AG08395 (cell line): ENCODE measurements at places on chromosomes 4 and X.

DNA sequence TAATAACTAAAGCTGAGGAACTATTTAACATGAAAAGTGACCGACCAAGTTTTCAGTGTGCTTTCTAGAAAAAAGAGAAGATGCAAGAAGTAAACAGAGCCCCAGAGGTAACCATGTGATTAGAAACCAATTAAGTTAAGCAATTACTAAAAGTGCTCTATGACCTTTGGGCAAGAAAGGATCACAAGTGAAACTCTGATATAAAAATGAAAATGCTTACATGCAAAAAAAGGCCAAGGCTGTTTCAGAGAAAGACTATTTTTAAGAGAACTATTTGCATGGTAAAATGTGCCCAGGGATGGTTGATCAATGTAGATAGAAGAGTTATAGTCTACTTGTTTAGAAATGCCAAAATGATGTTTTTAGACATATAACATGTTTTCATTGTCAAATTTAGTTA is 22.0 kb downstream of the KLHL15 start:
- DNase-seq = no peak

DNA sequence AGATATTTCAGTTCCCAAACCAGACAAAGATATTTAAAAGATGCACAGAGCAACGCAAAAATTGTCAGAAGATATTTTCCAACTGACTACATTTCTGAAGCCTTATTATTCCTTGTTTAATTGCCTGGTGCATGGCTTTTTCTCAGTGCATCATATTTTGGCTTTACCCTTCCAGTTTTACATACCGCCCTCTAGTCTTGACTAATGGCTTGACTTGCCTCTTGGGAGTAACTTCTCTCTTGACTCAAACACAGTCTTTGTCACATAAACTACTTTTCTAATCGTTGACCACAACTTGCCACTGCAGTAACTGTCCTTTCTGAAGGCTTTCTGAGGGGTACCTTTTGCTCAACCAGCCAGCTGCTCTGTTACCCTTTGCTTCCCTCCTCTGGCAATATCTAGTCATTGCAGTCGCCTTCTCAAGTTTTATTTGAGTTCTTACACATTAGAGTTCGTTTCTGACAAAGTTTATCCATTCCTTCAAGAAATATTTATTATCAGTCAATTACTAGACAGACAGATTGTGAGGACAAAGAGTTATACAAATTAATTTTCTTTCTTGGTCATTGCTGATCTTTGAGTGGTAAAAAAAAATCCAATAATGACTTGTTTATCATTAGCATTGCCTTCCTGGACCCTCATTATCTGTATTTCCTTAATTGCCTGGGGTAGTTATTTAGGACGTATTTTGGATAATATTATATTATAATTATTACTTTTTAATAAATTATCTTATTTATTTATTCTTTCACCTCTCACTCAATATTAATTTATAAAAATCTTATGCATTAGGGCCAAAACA is 506.9 kb upstream of the PCDH10 start:
- DNase-seq = no peak

DNA sequence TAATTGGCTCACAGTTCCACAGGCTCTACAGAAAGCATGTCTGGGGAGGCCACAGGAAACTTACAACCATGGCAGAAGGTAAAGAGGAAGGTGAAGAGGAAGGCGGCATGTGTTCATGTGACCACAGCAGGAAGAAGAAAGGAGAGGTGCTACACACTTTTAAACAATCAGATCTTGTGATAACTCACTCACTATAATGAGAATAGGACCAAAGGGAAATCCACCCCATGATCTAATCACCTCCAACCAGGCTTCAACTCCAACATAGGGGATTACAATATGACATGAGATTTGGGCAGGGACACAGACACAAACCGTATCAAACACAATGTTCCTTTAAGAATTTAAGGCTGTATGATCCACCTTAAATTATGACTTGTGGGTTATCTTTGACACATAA is 10.5 kb upstream of the PGM2 start:
- DNase-seq = no peak

DNA sequence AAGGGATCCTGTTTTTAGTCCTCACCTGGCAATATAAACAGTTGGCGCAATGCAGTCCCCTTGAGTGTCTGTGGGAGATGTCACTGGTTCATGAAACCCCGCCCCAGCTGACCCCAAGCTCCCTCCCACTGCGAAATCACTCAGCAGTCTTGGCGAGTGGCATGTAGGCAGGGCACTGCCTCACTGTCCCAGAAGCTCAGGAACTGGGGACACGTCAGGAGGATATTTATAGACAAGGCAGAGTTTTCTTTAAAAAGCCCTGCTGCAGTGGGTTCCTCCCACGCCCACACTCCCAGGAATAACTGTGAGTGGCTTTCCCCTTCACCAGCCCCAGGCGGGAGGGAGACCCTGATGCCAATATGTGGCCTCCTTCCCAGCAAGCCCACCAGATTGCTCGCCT is 44.3 kb upstream of the PPP2R2C start:
- DNase-seq = no peak

DNA sequence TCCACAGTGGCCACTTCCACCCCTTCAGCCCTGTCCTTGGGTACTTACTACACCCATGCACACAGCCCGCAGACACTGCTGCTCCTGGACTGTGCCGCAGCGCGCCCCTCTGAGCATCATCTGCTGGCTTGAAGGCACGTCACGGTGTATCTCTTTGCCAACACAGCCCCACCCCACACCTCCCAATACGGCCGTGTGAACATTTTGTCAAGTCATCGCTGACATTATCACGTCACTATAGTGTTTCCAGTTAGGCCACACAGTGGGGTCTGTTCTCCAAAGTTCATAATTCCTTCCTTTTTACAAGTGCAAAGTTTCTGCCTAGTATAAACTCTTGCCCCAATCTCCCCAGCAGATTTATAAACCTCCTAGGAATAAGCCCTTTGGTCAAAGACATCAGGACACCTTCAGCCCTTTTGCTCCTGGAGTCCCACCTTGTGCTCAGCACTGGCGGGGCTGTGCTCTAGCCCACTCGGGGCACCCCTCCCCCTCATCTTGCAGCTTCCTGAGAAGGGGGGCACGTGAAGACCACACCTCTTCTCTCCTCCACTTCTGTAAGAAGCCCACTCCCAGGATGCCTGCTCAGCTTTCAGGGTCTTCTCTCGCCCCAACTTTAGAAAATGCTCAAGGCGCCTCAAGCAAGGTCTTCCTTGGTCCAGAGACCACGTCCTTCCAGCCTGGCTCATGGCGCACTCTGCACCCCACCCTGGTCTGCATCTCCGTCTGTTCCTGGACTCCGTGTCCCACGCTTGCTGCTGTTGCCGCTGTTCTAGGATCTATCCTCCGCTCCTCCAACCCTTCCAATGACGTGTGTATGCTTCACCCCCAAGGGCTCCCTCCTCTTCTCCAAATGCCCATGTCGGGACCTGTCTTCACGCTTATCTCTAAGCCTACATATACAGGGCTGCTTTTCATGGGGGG is 7.2 kb downstream of the FAM53A start:
- no peak for DNase-seq

DNA sequence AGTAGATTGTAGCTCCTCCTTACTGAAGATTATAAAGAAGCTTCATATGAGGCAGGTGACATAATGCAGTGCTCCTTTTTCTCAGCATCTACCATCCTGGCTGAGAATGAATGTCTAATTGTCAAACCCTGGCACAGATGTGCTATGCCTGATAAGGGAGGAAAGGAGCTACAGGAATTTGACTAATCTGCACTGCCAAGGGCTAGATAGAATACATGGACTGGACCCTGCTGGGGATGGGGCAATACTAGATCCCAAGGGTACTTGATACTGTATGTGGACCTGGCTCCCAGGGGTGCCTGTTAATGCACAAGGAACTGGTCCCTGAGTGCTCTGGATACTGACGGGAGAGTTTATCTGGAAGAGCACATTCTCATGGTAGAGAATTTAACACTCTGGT is 362.2 kb upstream of the EMCN start:
- no peak for DNase-seq

DNA sequence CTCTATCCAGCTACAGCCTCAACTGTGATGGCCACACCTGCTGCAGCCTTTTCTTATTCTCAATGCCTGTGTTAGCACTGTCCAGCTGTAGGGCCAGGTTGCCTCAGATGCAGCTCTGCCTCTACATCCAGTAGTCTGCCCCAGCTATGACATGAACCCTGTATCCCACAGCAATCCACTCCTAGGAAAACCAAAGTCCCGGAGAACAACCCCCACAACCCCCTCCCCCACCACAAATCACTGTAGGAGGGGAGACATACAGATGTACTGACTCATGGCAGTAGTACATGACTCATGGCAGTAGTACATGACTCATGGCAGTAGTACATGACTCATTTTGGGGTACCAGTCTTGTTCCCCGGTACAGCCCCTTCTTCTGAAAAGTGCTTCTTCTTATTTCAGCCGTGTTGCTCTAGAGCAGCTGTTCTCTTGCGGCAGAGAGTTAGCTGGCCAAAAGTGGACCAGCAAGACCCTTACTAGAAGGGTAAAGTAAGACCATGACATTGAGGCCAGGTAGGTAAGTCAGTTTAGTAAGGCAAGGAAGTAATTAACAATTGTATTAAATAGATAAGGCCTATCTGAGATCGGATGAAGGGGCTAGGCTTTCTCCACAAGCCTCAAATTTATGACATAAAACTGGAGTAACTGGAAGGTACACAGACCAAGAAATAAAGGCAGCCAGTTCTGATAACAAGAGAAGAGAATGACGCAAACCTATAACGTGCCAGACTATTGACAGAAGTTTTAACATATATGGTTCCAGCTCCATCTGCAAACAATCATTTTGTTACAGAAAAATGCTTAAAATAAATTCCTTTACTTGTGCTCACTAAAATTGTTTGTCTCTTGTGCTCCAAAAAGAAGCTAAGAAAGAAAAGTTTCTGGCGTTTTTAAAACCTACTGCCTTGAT is 221.4 kb downstream of the TACR3 start:
- DNase-seq = peak; percentile 13

- DNase-seq = no peak
These were observed 45.0 kb downstream of the STK32B start for GRCh38 chr4:5096261-5096660.

GRCh38 chr4:151000747-151001429 is 14.2 kb downstream of the LRBA start:
- no peak for DNase-seq

DNA sequence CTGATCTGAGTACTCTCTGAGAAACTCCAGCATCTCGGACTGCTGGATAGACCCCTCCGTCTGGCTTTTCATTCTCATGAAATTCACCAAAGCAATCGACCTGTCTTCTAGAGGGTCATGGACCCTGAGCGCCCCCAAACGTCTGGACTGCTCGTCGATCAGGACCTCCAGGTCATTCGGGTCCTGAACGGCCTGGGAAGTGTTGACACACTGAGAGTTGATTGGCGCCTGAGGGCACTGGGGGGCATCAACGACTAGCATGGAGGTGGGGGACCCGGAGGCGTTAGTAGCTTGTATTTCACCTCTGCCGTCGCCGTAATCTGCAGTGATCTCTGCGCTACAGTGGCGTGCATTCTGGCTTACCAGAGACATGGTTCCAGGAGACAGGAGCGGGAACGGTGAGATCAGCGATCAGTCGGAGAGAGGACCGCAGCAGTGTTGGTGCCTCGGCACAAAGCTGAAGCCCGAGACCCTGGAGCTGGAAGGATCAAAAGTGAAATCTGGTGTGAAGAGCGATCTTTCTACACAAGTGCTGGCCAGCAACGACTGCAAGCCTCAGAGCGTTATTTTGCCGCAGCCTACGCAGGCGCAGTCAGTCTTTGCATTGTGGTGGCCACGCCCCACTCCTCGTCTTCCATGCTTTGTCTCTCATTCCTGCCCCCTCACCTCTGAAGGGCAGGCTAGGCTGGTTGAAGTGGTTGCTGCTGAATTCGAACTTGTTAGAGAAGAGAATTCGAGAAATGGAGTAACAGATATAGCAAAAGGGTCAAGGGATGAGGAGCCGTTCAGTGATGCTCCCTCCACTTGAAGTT is at the start of gene MAGEE2:
Gene MAGEE2 (minus strand): TSS at position 575 of the 812 bp plus-strand sequence. CDS start 203 bp downstream, at position 372.
- DNase-seq = no peak

- DNase-seq = no peak
These were observed 17.5 kb downstream of the TRAPPC2 start for GRCh38 chrX:13716905-13717304.

- no peak for DNase-seq
These were observed 112.0 kb downstream of the AFF2 start for GRCh38 chrX:148612431-148612830.

GRCh38 chr4:153950100-153950979 is 161.5 kb upstream of the SFRP2 start:
- no peak for DNase-seq

GRCh38 chr4:76401654-76402053 is 19.3 kb downstream of the CCDC158 start:
- no peak for DNase-seq

DNA sequence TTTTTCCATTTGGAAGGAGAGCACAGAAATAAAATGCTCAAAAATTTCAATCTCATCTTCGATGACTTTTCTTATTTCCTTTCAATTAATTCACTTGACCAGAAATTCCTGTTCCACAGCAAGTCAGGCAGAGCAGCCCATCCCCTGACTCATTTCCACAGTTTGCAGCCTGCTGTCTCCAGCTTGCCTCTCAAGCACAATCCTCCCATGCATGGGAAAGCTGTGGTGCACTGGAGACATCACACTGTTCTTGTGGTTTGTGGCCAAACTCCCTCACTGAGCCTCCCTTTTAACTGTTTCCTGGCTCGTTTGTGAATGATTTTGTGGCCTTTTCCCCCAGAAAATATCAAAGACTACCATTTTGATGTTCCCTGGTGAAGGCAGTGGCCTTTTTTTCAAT is 114.0 kb upstream of the ENPEP start:
- DNase-seq = peak; percentile 57

GRCh38 chr4:89026542-89026941 is 30.4 kb downstream of the FAM13A start:
- DNase-seq = no peak

DNA sequence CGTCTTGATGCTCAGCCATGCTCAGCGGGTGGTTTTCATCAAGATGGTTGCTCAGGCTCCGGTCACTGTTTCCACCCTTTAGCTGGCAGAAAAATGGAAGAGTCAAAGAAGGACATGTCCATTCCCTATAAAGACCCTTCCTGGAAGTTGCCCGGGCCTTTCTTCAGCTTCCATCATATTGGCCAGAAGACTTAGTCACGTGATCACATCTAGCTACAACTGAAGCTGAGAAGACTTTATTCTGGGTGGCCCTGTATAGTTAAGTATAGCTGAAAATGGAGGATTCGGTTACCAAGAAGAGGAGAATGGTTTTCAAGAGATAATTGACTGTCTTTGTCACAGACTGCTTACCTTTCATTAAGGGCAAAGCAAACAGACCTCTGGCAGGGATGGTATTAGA is 296.7 kb upstream of the CASK start:
- DNase-seq = no peak

DNA sequence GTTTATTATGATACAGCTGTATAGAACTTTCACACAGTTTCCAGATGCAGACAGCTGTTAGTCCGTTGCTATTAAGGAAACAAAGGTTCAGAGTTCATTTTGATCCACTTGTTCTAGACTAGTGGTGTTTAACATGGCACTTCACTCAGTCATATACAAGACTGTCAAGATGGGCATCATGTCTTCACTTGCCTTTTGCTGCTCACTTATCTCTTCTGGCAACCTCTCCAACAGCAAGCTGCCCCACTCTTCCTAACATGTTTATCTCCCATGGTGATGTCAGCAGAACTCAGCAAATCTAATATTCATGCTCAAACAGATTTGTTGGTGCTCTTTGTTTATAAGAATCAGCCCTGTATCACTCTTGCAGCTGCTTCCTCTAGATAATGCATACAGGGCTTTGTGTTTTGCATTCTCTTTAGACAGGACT is 236.2 kb upstream of the HAND2 start:
- DNase-seq = no peak
